ENCODE measurements at places on chromosomes 3 and 15.
A peak's percentile ranks its signal among the peaks of the same experiment; 100 is the strongest.

GRCh38 chr15:58457466-58457965 lies 25.7 kb downstream of the LIPC start:
- peak; percentile 56 for DNase-seq

DNA sequence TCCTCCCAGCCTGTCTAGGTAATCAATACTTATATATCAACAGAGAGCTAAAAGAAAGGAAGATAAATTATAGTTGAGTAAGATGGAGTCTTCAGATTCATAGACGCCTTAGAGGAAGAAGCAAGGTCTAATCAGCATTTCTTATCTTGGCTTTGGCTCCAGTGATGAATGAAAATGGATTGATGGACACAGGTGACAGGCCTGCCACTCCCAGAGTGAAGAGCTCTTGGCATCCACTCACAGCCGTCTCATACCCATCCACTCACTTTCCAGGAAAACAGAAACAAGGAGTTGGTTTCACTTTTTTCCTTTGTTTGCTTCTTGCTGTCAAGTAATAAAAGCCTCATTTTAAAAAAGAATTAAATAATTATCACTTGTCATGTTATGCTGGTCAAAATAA lies 168.2 kb downstream of the MFSD1 start:
- DNase-seq = no peak

GRCh38 chr15:87707071-87707470 lies 549.5 kb downstream of the NTRK3 start:
- no peak for DNase-seq

DNA sequence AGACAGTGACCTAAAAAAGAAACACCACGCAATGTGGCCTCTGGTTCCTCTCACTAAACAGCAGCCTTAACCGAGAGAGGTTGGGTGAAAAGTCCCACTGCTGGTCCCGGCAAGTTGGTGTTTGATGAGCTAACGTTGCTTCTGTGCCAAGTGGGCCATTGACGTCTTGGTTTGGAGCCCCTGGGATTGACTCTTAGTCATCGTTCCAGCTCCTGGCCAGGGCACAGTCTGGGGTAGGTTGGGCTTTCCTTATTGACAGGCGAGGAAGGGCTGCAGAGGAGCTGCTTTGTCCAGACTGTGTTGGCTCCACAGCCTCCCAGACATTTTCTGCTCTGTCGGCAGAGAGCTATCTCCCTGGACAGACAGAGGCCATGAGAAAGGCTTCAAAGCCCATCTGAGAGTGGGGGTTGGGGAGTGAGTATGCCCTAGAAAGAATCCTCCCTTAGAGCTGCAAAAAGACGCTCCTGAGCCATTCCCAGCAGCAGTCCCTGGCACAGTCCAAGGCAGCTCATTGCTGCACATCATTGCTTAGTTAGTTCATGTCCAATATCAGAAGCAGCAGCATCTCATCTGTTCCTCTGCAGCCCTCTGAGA lies 28.6 kb upstream of the C3orf80 start:
- no peak for DNase-seq

DNA sequence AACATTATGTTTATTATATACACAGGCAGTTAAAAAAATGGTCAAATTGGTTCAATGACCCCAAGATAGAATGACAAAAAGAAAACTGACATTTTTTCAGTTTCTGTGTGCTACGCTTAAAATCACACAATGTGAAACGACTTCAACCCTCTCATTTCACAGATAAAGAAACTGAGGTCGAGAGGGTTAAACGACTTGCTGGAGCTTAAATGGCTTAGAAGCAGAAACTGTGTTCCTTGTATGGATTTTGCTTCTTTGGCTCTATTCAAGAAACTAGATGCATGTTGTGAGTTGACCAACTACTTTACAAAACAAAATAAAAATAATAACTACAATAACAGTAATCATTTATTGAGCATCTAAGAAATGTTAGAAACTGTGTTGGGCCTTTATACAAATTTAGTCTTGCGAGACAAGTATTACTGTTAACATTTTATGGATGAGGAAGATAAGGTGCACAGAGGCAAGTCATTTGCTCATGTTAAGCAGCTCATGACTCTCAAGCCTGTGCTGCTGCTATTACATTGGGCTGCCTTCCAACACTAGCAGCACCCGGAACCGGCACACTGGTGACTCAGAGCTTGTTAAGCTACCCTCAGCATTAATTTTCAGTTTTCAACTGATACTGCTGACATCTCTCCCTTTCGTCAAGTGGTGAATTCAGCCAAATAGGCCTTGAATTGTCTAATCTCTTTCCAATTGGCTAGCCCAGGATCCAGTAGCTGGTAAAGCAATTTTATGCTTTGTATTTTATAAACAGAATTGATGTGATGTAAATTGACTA lies 487.6 kb downstream of the NAALADL2 start:
- peak; percentile 91 for DNase-seq

DNA sequence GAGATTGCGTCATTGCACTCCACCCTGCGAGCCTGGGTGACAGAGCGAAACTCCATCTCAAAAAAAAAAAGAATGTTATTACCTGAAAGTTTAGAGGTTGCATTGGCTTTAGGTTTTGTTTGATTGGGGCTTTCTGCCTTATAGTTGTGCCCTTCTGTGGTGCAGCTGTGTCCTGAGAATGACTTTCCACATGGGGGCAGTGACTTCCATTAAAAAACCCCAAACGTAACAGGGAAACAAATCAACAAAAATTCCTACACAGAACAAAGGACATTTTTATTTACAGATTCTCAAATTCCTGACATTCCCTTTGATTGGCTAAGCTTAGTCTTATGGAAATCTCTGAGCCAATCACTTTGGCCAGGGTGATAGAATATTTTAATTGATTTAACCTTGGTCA lies 154.1 kb upstream of the GPR149 start:
- no peak for DNase-seq

GRCh38 chr3:124292329-124292728 lies 300.4 kb upstream of the ROPN1 start:
- no peak for DNase-seq

- no peak for DNase-seq
Observed at GRCh38 chr3:120846073-120846472, 61.9 kb upstream of the STXBP5L start.

GRCh38 chr15:32935139-32935538 lies 217.3 kb downstream of the GREM1 start:
- no peak for DNase-seq

DNA sequence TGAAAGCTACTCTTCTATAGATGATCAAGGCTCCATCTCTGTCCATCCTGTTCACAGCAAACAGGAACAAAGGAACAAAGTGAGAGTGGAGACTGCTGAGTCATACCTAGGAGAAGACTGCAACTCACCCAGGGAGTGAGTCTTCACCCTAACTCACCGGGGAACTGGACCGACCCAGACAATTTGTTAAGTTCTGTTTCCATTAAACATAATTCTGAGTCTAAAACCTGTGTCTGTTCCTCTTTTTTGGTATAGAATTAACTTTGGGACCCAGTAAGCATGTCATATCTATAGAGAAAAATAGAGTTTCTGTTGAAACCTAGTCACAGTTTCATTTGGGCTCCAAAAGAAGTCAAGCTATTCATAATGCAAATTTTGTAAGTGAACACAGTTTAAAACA lies 21.6 kb downstream of the CCDC80 start:
- no peak for DNase-seq

DNA sequence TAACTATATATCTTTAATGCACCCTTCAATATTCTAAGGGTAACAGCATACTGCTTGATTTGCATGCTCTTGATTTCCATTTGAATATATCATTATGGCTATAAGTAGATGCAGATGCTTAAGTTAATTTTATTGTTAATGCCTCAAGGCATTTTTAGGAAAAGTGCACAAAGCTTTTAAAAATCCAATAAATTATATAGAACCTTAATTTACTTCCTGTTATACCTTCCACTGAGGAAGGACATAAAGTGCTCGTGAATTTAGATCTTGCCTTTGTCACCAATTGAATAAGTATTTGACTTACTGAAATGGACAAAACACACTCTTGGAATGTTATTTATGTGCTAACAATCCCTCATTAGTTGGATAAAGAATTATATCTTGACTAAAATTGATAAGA lies 276.7 kb upstream of the CCDC54 start:
- DNase-seq = no peak

DNA sequence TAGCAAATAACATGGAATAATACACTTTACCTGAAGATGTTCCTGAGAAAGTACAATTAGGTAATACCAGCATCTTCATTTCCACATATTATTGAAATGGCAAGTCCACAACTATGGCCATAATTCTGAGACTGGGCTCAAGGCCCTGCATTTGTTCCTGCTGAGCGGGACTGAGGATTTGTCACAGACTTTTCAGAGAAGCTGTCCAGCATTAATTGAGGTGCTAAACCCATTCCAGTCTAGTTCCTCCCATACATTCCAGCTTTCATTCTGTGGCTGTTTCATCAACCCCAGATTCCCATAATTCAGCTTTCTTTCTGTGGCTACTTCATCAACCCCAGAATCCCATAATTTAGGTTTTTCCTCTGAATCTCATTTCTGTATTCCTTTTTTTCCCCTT lies 293.4 kb upstream of the GBE1 start:
- no peak for DNase-seq

Data from NCI-H226 (cell line).